ENCODE measurements at places on chromosomes 3 and 15.

DNA sequence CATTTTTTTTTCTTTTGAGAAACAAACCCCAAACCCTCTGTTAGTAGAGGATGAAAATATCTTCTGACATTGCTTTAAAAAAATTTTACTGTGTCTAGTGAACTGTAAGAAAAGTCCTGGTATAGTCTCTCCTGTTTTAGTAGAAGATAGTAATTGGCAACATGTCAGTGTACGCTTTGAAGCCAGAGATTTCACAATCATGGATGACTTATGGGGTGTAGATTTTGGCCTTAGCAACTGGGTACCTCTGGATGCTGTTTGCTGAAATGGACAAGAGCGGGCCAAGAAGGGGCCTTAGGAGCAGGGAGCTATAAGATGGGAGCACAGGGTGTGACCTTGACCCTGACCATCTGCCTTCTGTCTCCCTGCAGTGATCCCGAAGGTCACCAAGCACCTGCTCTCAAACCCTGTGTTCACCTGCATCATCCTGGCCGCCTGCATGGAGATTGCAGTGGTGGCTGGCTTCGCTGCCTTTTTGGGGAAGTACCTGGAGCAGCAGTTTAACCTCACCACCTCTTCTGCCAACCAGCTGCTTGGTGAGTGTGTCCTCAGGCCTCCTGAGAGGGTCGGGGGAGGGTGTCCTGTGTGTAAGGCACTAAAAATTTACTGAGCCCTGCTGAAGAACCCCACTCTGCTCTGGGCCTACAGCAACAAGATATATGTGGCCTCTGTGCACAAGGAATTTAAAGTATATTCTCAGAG lies 266.7 kb downstream of the SLCO3A1 start:
- no peak for DNase-seq

- no peak for DNase-seq
Measured at GRCh38 chr3:32406486-32407408, 15.1 kb downstream of the CMTM7 start.

DNA sequence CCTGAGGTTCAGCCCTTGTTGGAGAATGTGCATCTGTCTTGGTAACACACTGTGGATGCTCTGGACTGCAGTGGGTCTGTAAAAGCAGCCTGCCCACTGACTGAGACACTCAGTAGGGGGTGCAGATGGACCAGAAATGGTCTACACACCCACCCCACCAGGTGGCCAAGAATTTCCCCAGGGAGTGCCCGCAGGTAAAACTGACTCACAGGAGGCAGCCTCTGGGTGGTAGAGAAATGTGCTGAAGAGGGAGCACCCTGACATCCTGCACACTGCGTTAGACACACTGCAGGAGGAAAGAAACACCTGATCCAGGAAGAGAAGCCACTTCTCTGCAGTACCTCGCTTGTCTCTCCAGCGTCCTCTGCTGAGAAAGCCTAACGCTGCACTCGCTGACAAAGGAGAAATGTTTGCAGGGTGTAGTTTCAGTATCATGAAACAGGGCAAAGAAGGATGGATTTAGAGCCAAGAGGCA lies 109.5 kb upstream of the ABHD17C start:
- no peak for DNase-seq

- DNase-seq, result peak; percentile 76
Measured at GRCh38 chr3:150925751-150926201, 20.5 kb upstream of the MINDY4B start.

DNA sequence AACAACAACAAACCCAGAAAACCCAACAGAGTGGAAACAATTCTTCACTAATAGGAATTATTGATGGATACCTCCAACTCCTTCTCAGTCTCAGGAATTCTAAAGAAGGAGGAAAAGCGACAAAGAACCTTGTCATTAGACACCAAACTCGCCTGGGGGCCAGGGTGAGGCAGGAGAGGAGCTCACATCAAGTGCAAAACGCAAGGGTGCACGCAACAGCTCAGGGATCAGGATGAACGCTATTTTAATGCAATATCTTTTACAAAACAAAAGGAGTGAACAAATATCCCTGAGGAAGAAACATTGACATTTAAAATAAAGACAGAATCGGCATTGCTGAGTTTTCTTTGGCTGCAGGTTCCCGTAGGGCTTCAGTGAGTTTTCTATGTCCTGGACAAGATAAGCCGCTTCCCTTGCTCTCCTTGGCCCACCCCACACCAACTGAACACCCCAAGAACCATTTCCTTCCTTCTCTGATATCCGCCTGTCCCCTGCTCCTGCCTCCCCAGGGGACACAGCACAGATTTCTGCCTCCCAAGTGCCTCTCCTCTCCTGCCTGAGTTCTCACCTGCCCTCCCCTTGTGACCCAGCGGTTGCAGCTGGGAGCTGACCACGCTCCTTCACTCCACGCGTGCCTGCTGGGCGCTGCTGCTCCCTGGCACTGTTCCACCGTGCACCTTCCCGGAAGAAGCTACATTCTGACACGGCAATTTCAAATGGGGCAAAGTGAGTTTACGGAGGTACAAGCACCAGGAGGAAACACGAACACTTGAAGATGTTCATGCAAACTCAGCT lies 63.0 kb downstream of the ATP10A start:
- DNase-seq, result peak; percentile 27

DNA sequence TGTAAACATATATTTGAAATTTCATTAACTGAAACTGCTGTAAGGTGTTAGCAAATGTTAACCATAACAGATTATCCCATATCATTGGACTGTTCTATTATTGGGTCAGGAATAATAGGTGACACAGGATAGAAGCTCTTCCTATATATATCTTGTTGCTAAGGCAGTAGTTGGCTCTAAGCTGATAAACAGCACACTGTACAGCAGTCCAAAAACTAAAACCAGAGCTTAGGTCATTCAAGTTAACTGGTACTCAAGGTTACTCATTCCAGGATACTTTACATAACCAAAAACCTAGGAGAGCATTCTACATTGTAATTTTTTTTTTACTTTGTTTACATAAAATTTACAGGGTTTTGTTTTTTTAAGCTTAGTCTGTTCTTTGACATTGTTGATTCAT lies 8.9 kb downstream of the DNAJC19 start:
- no peak for DNase-seq

GRCh38 chr3:100080573-100080972 lies 33.7 kb downstream of the FILIP1L start:
- no peak for DNase-seq

DNA sequence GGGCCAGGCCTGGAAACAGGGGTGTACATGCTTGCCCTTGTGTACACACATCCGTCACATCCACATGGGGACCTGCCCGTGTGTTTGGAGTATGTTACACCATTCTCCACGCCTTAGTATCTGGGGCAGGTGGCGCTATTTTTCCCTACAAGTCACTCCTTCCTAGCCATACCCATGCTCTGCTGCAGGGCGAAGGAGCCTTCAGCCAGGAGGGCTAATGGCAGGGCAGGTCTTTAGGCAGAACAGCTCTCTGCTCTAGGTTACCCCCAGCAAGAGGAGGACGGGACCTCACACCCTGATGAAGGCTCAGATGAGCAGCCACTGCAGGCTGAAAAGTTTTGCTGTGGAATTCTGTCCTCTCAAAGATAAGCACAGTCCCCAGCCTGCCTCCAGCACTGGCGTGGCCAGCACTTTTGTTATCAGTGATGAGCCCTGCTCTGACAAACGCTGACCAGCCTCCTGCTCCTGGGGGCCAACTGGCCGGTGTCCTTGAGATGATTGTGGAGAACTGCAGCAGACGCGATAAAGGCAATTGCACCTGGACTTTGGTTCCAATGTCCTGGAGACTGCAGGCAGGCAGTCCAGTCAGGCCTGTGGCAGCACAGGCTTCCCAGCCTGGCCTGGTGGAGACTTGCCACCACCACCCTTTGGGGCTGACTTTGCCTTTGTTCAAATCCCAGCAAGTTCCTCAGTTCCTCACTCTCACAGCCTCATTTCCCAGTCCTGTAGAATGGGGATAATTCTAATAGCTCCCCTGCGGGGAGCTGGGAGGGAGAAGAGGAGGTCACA lies 19.8 kb upstream of the PIGZ start:
- no peak for DNase-seq

GRCh38 chr3:159892171-159892795 lies 96.4 kb upstream of the IL12A start:
- no peak for DNase-seq

GRCh38 chr3:108328821-108329486 lies 32.6 kb downstream of the HHLA2 start:
- no peak for DNase-seq

DNA sequence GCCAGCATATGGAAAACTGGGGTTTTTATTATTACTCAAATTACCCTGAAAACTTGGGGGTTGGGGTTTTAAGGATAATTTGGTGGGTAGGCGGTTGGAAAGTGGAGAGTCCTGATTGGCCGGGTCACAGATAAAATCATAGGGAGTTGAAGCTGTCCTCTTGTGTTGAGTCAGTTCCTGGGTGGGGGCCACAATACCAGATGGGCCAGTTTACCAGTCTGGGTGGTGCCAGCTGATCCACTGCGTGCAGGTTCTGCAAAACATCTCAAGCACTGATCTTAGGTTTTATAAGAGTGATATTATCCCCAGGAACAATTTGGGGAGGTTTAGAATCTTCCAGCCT lies 4.9 kb upstream of the ZNF662 start:
- DNase-seq, result no peak

DNA sequence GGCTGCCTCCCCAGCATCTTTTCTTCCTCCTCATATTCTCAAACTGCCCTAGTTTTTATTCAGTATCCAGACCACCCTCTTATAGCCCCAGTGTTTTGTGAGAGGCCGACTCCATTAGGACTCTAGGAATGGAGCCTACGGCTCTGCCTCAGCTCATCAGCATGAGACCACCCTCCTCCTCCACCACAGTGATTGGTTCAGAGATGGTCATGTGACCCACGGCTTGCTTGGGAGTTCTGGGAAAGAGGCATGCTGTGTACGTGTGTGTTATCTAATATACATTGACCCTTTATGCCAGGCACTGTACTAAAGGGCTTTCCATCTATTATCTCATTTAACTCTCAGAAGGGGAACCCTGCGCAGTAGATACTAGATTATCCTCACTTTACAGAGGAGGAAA lies 17.8 kb upstream of the CMTM7 start:
- DNase-seq, result no peak

- no peak for DNase-seq
Measured at GRCh38 chr15:77644543-77645247, 12.0 kb upstream of the LINGO1 start.

- DNase-seq, result no peak
Measured at GRCh38 chr3:70531838-70532489, 219.5 kb upstream of the MDFIC2 start.

DNA sequence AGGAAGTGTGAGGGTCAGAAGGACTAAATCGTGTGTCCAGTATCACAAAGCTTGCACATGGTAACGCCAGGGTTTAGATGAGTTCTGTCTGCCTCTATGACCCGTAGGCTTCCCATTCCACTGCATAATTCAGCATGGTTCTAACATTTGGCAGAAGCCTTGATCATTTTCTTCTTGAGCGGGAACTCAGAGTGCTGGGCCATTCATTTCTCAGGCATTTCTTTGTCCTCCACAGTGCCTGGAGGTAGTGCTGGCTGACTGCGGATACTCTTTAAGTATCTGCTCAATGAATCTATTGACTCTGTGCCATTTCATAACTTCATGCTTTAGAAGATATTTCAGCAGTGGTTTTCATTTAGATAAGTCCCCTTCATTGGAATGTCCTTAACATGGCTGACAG lies 370.2 kb downstream of the EPHB1 start:
- DNase-seq, result no peak

DNA sequence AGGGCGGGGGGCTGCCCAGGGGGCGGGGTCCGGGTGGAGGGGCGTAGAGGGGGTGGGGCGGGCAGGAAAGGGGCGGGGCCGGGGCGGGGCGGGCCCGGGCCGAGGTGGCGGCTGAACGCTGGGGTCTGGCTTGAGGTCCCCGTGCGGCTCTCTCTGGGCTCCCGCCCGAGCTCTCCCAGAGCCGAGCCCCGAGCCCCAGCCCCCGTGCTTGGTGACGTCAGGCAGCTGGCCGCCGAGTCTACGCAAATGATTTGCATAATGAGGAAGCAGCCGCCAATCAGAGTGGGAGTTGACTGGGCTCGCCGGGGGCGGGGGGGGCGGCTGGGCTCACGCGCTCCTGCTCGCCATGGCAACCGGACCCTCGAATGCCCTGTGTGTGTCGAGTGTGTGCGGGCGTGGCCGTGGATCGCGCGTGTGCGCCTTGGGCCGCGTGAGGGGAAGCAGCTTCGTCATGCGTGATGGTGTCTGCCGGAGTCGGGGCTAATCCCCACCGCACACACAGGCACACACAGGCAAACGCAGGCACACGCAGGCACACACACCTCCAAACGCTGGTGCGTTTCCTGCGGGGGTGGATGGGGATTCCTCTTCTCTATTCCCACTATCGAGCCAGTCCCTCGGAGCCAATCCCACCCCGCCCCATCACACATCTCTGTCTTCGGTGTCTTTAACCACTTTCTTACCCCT lies at the start of gene CELF6:
Gene CELF6, minus strand, starts transcription at position 173 of the 687 bp plus-strand sequence. CDS start 283 bp downstream, outside the sequence.
- DNase-seq, result peak; percentile 90

GRCh38 chr15:50753463-50753862 lies 12.0 kb downstream of the SPPL2A start:
- no peak for DNase-seq

GRCh38 chr3:177257006-177257405 lies 59.7 kb upstream of the TBL1XR1 start:
- DNase-seq, result no peak

GRCh38 chr3:73945541-73945940 lies 320.8 kb upstream of the PDZRN3 start:
- no peak for DNase-seq

GRCh38 chr15:77225088-77225487 lies 154.2 kb upstream of the TSPAN3 start:
- DNase-seq, result no peak

DNA sequence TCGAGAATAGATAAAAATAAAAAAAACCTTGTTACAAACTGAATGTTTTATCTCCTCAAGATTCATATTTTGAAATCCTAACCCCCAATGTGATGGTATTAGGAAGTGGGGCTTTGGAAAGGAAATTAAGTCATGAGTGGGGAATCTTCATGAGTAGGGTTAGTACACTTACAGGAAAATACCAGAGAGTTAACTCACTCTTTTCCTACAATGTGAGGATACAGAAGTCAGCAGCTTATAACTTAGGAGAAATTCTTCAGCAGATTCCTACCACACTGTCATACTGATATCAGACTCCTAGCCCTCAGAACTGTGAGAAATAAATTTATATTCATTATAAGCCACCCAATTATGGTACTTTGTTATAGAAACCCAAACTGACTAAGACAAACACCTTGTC lies 453.1 kb downstream of the GBE1 start:
- no peak for DNase-seq

GRCh38 chr15:48751595-48751994 lies 59.3 kb downstream of the CEP152 start:
- DNase-seq, result no peak

GRCh38 chr15:80679167-80679803 lies 15.8 kb upstream of the ABHD17C start:
- DNase-seq, result no peak

- no peak for DNase-seq
Measured at GRCh38 chr15:29003191-29003839, 117.5 kb downstream of the APBA2 start.

GRCh38 chr3:5095886-5096285 lies 26.2 kb upstream of the ARL8B start:
- no peak for DNase-seq

GRCh38 chr3:9947025-9947995 lies 4.9 kb downstream of the PRRT3 start:
- DNase-seq, result peak; percentile 37

All from activated effector memory CD4-positive, alpha-beta T cell treated with anti-CD3 and anti-CD28 coated beads, Interleukin-2, amount 50 U/mL, for 16 hours (primary cell).